ENCODE measurements at places on chromosomes 7 and 10.
A peak's percentile ranks its signal among the peaks of the same experiment; 100 is the strongest.

- DNase-seq, result no peak
These were observed 141.1 kb downstream of the CDK14 start for GRCh38 chr7:90736968-90737939.

DNA sequence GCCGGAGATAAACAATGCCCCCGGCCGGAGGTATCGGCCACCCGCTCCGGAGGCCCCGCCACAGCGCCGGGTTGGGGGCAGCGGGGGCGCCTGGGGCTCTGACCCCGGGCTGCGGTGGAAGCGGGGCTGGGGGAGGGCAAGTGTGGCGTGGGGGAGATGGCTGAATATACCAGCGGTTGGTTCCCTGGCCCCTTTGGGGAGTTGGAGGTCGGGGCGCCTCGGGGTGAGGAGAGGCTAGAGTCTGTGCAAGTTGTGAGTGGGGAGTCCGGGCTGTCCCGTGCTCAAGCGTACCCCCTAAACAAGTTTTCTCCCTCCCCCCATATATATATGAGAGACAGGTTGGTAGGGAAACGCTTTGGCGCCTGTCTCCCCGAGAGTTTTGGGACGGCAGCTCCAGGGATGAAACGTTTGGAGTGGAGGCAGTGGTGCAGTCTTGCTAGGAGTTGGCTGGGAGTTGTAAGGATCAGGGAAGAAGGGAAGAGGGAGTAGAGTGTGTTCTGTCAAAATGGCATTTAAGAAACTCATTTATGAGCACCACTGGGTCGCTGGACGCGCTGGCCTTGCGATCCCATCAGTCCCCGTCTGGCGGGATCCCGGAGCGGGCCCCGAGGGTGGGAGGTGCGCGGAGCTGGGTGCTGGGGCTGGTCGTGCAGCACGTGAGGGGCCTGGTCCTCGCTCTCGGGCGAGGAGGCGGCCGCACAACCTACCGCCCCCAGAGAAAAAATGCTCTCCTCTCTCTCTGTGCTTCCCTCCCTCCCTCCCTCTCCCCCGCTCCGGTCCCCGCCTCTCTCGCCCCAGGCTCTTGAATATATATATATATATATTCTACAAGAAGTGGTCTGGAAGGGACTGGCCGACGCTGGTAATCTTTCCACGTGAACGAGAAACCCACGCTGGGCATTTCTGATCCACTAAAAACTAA, 1.1 kb downstream of the TET1 start:
- no peak for DNase-seq

GRCh38 chr10:96130326-96130995, 364 bp downstream of the ZNF518A start:
- no peak for DNase-seq

- DNase-seq, result no peak
These were observed 87.0 kb downstream of the ALOX5 start for GRCh38 chr10:45461034-45461433.

DNA sequence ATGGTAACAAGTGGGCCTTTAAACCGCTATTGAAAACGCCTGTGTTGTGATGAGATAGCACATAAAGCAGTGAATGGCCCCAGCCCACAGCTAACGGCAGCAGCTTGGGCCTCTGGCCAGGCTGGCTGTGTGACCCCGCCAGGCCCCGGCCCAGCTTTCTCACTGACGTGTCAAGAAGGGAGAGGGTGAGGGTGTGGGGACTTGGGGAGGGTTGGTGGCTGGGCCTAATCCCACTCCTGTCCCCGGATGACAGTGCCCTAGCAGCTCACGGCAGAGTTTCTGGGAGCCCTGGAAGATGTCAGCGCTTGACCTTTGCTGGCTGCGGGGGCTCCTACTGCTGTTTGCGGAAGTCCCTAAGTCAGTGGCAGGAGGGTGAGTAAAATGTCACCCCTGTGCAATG, 88.9 kb upstream of the SHH start:
- no peak for DNase-seq

DNA sequence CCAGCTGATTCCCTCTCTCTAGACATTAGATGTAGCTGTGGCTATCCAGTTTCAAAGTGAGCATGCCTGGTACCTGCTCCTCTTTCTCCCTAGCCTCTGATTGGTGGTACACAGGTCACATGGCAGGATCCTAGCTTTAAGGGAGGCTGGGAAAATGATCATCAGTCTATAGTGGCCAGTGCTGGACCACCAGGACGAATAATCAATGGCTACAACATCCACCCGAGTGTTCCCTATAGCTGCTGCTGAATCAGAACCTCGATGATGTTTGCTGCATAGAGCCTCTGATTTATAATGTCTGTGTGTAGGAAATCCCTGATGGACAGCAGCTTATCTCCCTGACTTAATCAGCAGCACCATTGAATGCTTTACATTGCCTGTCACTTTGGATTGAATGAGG, 28.9 kb upstream of the LMTK2 start:
- DNase-seq, result no peak

- peak; percentile 45 for DNase-seq
These were observed 70.3 kb upstream of the NANOS1 start for GRCh38 chr10:118958984-118959925.

GRCh38 chr10:19966751-19967150, 150.5 kb downstream of the PLXDC2 start:
- no peak for DNase-seq

DNA sequence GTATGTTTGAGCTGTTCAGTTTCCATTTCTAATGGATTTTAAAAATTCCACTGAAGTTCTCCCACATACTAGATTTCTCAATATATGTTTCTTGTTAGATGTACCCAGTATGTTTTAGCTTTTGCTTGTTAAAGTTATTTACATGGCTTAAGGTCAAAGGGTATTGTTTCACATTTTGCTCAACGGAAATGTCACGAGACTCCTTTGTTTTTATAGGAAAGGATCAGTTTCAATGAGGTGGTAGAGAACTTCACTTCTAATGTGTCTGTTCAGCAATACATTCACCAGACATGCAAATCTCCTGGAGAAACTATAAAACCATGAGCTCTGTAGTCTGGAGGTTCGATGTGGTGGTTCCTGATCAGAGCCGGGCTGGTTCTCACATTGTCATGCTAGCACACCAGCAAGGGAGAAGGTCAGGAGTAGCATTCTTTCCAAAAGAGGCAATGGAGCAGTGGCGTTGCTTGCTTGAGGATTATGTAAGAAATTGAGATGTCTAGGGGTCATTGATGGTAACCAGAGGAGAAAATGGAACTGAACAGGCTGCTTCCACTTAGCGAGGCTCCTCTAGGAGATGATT, 114.0 kb downstream of the RAB18 start:
- no peak for DNase-seq

DNA sequence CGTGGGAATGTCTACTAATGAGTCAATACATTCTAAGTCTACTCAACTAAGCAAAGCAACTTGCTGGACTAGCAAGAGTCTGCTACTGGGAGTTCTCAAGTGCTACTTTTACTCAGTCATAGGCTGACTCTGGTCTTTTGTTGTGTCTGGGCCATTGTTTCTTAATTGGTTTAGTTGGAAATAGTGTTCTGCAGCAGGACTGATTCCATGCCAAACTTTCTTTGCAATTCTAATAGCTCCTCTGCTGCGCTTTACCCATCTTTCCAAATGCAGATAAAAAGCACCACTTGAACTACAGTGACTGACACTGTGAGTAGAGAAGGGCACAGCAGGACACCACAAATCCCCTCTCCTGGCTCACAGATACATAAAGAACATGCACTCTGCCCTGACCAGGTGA, 125.7 kb downstream of the CD36 start:
- no peak for DNase-seq

Data from AML-193 (cell line).